NCI-H1105 treated with DMSO at 0.1 percent for 48 hours (cell line): ENCODE measurements at places on chromosomes 1 and 21.

DNA sequence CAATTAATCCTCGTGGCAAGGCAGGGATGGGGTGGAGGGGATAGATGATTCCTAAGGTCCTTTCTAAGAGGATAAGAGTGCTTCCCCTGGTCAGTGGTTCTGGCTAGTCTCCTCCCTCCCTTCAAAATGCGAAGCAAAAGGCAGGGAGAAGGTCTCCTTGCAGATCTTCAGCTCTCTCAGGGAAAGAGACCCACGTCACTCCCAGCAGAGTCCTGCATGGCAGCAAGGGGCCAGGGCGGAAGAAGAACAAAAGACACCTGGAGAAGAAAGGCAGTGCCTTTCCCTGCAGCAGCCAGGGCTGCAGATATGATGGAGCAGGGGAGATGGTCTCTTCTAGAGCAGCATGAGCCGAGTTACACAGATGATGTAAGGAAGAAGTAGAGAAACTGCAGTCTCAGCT, 29.6 kb upstream of the SLAMF9 start:
- no peak for DNase-seq

- DNase-seq = peak; percentile 7
Observed at GRCh38 chr1:54355931-54356679, 50.1 kb downstream of the SSBP3 start.

GRCh38 chr1:167710836-167711235, 10.9 kb upstream of the MPZL1 start:
- peak; percentile 25 for DNase-seq

GRCh38 chr1:207860531-207860930, 50.4 kb downstream of the CD34 start:
- DNase-seq = no peak

GRCh38 chr1:91124989-91125417, 103.2 kb upstream of the ZNF644 start:
- no peak for DNase-seq

DNA sequence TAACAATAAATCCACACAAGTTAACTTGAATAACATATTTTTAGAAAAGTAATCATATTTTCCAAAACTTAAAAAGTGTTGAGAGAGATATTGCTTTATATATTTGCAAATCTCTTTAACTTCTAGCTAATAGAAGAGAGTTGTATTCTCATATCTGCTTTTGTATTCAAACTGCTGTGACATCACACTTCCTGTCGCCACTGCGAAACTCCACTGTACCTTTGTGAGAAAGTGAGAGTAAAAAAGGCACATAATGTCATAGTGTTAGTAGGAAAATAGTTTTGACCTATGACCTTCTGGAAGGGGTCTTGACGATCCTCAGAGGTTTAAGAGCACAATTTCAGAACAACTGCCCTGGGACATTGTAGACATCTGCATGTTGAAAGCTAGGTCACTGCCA, 21.6 kb downstream of the AK5 start:
- DNase-seq = no peak

DNA sequence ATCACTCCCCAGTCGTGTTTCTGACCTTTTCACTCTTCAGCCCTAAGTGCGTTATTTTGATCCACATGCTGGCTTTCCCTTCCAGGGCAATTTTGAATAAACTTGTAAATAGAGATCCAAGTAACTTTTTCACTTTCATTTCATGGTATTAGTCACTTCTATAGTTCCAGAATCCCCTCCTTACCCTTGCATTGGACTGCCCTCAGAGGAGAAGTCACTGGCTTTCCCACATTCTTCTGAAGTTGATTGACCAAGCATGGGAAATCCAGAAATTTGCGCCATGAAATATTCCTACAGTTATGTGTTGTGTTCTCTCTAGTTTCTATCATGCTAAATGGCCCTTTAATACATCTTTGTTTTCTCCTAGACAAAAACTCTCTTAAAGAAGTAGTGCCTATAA, 177.3 kb upstream of the GORAB start:
- no peak for DNase-seq
